ENCODE measurements at places on chromosomes 5 and 9.
A peak's percentile ranks its signal among the peaks of the same experiment; 100 is the strongest.

GRCh38 chr5:179381691-179382090, 36.4 kb upstream of the ADAMTS2 start:
- no peak for DNase-seq

DNA sequence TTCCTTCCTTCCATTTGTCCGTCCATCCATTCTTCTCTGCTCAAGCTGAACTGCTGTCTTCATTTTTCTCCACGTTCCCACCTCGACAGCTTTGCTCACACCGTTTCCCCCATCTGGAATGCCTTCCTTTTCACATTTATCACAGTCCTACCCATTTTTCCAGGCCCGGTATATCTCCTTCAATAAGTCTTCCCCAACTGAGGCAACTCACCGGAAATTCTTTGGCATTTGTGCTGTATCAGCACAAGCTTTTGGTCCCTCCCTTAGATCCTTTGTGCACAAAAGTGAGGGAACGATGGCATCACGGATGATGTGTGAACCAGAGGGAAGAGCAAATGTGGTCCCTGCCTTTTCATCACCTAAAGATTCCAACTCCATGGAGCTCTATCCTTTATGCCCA, 45.6 kb upstream of the INSYN2B start:
- DNase-seq, result no peak

DNA sequence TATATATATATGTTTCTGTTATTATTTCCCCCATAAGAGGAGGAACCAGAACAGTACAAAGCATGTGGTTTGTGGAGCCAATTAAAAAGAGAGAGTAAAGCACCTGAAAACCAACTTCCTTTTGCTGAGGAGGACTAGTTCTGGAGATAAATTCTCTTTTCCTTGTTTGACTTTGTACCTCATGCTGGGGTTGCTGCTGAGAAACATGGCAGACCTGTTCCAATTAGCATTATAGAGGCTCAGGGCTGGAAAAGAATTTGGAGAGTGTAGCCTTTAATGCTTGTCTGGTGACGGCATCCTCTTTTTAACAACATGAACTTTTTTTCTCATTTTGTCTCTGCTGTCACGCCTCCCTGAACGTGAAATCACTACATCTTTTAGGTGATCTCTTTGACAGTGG, 32.8 kb upstream of the NMUR2 start:
- no peak for DNase-seq

DNA sequence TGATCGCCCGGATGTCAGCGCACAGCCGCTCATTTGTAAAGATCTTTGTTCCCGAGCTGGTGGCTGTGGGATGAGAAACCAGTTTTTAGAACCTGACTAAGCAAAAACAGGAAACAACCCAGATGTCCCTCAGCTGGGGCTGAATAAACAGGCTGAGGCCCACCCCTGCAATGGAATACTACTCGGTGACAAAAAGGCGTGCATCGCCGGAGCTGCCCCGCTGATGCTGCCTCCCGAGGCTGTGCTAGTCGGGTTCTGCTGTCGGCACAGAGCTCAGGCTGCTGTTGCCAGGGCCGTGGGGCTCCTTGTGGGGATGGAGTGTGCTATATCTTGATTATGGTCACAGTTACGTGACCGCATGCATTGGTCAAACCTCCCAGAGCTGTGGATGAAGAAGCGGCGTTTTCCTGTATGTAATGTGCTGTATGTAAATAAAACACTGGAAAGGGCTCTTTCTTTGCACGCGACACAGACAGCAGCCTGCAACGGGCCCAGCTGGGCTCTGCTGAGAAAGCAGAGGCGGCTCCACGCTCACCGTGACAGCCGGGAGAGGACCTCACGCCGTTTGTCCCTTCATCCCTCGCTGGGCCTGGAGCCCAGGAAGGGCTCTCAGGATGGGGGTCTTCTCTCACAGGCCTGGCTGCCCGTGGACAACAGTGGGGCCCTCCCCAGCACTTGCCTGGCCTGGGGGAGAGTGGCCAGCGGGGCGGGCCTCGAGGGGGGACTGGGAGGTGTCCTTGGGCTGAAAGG, 51.5 kb upstream of the RNU6ATAC start:
- no peak for DNase-seq

DNA sequence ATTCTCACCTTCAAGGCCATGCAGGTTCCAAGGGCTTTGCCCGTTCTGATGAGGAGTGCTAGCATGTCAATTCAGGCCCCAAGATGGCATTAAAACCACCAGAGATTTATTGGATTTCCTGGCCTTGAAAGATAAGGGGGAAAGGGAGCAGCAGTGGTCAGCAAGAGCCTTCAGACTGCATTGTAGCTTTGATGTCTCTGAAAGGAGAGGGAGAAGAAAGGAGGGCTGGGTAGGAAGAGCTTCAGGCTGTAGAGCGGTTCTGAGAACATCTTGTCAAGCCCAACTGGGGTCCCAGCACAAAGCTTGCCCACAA, 41.8 kb upstream of the FGF1 start:
- DNase-seq, result no peak

GRCh38 chr5:137954131-137954879, 65.0 kb downstream of the PKD2L2 start:
- DNase-seq, result no peak

DNA sequence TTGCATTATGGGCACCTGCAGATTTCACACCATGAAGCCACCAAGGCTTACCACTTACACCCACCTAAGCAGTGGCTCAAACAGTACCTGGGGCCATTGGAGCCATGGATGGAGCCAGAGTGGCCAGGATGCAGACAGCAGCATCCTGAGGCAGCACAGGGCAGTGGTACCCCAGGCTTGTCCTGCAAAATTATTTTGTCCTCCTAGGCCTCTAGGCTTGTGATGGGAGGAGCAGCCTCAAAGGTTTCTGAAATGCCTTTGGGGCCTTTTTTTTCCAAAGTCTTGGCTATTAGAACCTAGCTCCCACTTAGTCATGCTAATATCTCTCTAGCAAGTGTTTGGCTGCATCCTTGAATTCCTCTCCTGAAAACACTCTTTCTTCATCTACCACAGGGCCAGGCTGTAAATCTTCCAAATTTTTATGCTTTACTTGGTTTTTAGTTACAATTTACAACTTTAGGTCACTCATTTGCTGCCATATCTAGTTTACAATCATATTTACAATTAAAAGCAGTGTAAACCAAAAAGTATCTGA, 15.7 kb downstream of the TMC1 start:
- no peak for DNase-seq

GRCh38 chr9:126561582-126561981, 52.1 kb upstream of the LMX1B start:
- no peak for DNase-seq

- DNase-seq, result peak; percentile 67
Observed at GRCh38 chr5:139131465-139131864, 66.7 kb downstream of the SIL1 start.

GRCh38 chr5:141669520-141669919, 12.5 kb downstream of the ARAP3 start:
- no peak for DNase-seq

- DNase-seq, result no peak
Observed at GRCh38 chr5:53008751-53009150, 19.6 kb downstream of the ITGA2 start.

DNA sequence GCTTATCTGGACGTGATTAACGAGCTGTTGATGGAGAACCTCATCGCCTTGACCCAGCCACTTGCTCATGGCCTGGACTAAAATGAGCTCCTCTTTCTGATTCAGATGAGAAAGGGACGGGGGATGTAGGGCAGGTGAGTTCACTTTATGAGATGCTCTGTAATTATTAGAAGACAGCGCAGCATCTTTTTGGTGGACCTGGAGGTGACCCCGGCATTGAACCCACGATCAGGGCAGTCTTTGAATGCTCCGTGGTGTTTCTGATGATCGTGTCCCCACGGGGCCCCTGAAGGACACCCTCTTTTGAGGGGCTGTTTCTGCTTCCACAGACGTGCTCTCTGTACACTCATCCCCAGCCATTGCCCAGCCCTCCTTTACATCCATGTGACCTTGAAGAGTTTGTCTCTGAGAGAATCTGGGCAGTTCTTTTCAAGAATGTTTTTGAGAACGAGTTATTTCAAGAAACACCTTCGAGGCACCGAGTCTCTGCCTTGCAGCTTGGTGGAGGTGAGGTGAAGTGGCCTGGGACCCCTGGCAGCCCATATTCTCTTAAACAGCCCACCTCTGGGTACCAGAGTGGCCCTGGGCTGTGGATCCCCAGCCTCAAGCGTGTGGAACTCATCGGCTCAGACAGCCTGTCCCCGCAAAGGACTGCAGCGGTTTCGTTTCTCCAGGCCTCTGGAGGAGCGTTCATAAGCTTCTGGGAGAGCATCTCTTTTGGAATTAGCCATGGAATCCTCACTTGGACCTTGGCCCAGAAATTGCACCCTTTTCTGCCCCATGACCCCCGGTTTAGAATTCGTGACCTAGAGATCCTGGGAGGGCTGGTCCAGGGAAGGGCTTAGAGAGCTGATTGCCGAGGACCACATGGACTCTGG, 50.3 kb downstream of the COL5A1 start:
- no peak for DNase-seq

DNA sequence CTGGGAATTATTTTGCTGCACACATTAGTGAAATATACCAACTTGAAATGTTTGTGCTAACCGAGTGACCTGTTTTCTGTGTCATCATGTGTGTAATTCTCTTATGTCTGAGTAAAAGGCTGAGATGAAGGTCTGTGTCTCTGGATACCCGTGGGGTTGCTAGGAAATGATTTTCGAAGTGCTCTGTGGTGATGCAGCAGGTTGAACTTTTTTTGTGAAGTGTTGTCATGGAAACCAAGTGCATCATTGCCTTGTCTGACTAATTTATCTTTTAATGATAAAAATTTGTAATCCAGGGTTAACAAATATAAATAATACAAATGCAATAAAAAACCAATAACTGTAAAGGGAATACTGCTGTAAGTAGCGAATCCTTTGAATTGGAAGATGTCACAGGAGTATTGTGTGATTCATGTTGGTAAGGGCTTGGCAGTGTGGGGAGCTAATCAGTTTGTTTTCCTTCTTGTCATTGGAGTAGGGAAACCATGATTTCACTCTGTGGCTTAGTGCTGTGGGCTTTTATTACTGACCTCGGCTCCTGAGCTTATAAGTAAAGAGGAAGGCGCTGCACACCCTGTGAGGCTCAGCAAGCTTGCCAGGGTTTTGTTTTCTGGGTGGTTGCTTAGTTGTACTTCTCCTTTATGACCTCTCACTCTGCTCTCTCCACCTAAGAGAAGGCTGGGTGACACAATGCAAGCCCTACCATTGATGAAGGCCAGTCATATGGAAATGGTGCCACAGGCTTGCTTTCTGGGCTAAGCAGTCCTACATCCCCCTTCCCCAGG, 22.3 kb downstream of the PDE8B start:
- peak; percentile 32 for DNase-seq

DNA sequence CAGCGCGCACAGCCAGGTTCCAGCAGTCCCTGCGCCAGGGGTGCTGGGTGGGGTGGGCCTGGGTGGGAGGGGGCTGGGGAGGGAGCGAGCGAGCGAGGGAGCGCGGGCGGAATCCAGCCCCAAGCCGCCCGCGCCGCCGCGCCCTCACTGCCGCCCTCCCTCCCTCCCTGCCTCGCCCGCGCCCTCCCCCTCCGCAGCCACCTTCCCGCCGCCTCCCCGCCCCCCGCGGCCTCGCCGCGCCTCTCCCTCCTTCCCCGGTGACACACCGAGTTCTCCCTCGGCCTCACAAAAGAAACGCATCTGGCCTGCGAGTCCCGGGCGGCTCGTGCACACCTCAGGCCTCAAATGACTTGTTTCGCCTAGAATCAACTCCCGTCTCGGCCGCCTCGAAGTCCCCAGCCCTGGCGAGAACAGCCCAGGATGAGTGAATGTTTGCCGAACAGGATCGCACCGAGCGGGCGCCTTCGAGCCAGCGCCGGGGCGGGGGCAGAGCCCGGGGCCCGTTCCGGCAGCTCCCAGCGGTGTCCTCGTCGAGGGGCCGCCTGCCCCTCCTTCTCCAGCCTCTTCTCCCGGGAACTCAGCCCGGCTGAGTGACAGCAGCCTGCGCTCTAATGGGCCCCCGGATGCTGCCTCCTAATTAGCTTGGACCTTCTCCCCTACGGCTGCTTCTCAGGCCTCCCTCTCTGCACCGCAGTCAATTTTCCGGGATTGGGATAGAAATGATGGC, 371 bp upstream of the PITX1 start:
- peak; percentile 31 for DNase-seq

DNA sequence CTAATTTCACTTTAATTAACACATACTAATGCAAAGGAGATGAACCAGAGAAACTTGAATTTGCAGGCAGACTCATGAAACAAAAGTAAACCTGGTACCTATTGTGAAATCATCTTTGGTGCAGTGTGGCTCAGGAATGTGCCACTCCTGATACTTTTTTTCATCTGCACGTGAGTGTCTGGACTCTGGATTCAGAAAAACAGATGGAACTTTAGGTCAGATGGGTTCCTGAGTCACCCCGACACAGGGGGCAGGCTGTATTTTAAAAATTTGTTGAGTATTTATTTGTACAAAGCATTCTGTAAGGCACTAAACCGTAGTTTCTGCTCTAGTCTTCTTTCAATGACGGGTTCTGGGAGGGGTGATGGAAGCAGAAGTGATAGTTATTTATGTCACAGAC, 52.2 kb upstream of the TUT7 start:
- peak; percentile 24 for DNase-seq

DNA sequence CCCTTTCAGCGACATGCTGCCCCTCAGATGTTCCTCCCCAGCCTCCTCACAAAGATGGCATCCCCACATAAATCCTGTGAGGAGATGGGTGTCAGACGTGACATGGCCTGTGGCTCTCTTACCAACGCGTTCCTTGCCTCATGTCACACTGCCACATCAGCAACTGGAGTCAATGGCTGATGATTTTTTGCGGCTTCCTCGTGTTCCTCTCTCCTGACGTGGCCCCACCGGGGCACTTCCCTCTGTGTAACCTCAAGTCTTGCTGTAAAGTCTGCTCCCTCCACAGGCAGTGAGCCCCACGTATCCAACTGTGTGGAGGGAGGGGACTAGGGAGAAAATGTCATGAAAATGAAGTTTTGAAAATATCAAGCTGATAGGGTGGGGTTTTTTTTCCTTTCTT, 53.2 kb upstream of the SHISAL2B start:
- no peak for DNase-seq

GRCh38 chr5:156310115-156310514, 16.8 kb upstream of the SGCD start:
- no peak for DNase-seq

DNA sequence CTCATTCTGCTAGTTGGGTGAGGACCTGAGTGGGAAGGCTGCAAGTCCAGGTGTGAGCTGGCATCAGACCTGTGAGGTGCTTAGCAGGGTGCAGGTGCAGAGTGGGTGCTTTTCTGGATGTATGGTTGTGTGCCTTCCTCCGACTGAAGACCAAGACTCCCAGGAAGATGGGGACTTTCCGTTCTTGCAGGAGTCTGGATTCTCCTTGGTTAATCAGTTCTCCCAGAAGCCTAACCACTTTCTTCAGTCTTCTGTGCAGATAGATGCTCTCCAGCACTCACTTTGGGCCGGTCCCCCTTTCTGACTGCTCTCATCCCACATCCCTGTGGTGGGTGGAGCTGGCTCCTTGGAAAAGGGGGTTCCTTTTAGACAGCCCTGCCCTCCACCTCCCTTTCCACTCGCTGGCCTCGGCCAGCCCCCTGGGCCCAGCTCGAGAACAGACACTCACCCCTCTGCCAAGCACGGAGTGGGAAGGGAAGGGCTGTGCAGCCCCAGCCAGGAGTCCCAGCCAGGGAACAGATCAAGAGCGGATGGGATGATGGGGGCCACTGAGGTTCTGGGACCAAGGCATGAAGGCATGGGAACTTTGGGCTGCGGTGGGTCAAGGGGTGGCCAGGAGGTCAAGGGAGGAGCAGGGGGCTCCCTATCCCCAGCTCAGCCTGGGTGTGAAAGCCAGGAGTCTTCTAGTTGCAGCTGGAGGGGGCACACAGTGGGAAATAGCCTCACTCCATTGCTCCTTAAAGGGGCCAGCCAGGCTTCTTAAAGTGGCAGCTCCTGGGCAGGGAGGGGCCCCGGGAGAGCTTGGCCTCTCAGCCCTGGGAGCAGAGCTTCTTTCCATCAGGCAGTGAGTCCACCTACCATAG, 62.4 kb downstream of the FGF18 start:
- DNase-seq, result no peak

Data from body of pancreas (tissue), 4 donors.